Karpas-422 (cell line): ENCODE measurements at places on chromosomes 5 and 9.

GRCh38 chr5:15255576-15255975, 244.4 kb upstream of the FBXL7 start:
- no peak for DNase-seq

- DNase-seq: no peak
These were observed 242.6 kb downstream of the AUH start for GRCh38 chr9:91119142-91119541.

- DNase-seq: no peak
These were observed 41.1 kb downstream of the UBE2QL1 start for GRCh38 chr5:6489643-6490185.

GRCh38 chr9:107653263-107653821, 163.8 kb upstream of the KLF4 start:
- DNase-seq: no peak

GRCh38 chr5:113512341-113512740, 1.2 kb upstream of the YTHDC2 start:
- DNase-seq: no peak

- peak; percentile 74 for DNase-seq
These were observed 22.8 kb downstream of the SMIM3 start for GRCh38 chr5:150801117-150801927.

- no peak for DNase-seq
These were observed 108.3 kb downstream of the THBS4 start for GRCh38 chr5:80143491-80143890.

DNA sequence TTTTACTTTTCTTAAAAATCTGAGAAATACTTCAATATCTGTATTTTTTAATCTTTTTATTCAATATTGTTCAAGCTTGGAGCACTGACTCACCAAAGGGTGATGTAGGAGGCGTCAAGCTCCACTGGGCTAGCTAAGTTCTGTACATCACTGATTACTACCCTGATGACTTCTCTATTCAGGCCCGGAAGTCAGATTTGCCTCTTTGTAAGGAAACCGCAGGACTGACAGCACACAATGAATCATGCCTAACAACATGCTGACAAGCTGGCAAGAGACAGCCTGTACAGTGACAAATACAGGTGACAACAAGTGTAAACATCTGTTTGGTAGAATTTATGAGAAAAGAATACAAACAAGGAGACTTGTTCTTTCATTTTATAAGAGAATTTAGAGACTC, 627.9 kb upstream of the RORB start:
- no peak for DNase-seq

DNA sequence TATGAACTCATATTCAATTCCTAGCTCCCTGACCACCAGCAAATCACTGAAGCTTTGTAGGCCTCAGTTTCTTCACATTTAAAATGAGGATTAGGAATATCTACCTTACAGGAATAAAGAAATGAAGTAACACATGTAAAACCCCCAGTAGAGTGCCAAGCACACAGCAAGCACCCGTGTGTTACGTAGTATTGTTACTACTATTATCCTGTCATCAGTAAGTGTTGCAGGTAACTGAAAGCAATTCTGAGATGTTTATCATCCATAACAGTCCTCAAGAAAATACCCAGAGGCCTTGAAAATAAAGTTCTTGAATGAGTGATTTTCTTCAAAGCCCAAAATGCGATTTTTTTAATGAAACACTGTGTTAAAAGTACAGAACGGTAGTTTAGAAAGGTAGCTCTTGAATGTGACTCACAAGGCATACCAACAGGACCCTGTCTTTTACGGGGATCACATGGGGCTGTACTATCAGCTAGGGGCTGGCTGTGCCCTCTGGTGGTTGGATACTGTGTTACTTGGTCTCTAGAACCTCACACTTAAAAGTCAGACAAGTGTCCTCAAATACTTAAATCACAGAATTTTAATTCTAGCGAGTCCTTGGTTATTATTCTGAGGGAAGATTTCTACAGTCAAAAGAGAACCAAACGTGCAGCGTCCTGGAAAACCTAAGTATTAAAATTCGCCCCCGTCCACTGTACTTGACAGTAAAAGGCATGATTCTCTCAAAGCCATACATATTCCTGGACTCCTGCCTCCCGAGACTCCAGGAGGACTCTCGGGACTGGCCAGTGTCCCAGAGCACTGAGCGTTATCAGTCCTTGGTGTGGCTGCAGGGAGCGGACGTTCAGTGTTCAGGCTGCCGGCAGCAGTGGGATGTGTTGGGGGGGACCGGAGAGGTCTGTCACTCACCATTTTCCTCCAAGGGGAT, 725 bp downstream of the NDUFB6 start:
- peak; percentile 93 for DNase-seq

DNA sequence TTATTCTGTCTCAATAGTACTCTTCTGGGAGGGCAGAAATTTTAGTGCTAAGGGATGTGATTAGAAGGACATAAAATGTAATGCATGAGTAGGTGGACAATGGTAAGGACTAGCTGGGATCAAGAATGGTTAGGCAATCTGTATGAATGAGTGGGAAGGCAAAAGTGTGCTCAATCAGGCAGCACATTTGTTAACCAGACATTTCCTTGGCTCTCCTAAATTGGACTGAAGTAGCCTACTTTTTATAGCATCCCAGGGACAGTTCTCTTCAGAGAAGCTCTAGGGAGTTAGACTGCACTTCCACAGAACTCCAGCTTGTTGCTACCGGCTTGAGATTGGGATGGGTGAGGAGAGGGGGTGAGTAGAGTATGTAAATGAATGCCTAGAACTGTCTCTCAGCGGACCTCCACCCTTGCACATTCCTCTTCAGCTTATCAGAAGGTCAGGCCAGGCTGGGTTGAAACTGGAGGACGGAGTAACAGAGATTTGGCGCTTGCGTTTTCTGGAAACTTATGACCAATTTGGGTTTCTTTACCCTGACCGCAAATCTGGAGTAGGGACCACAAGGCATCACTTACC, 19.0 kb upstream of the ARL14EPL start:
- no peak for DNase-seq

- DNase-seq: no peak
These were observed 92.9 kb upstream of the CLINT1 start for GRCh38 chr5:157951673-157952373.

DNA sequence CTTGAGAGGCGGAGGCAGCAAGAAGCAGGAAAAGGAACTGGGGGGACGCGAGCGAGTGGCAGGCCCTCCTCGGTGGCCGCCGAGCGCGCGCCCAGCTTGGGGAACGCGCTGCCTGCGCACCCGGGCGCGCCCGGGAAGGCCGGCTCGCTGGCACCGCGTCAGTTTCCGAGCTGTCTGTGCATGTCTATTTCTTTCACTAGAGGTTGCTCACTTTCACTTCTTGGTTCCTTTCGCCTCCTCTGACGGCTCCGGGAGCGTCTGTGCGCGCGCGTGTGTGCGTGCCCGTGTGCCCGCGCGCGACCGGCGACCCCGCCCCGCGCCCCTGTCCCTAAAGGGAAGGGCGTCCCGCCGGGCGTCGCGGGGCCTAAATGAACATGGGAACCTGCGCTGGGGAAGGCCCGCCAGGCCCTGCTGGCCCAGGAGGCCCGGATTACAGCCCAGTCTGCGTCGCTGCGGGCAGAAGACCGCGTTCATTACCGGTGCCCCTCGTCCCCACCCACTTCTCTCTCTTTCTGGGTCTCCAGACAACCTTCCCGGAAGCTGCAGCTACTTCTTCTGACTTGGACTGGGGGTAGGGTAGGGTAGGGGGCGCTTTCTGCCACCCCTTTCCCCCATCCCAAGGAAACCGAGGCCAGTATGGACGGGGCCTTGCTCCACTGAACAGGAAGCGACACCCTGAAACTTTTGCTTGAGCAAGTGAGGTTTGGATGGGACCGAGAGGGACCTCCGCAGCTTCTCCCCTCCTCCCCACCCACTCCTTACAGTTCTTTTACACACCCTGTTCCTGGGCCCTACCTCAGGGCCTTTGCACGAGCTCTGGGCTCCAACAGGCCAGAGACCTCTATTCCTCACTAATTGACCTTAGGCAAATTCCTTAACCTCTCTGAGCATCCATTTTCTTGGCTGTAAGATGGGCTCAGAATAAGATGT, 205.8 kb upstream of the IER5L start:
- peak; percentile 86 for DNase-seq

- DNase-seq: no peak
These were observed 53.7 kb downstream of the EXD3 start for GRCh38 chr9:137369061-137369787.

DNA sequence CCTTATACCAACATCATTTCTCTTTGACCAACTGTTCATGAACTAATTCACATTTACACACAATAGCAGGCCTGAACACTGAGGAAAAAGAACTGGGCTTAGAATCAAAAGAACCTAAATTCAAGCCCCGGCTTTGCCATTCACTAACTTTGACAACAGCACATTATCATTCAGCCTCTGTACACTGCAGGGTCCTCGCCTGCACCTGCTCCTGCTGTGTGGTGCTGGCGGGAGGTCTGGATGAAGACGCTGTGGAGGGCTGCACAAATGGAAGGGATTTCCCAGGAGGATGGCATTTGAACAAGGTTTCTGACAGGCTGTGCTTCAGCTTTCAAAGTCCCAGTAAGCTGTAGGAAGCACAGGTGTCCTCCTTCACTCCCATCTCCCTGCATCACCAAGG, 151.2 kb downstream of the ZDHHC21 start:
- DNase-seq: no peak

DNA sequence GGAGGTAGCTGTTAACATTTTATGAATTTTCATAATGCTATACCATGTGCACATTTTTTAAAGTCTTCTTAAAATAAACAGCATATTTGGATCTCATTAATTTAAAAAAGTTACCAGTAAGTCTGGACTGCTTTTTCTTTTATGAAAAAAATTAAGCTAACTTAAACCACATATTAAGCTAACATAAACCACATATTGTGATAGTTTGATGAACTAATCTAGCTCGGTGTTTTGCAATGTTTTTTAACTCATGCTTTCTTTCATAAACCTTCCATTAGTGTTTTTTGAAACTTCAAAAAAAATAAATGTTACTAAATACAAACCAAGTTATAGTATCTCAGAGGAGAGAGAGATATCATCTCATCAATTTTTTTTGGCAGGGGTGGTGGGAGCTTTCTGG, 26.5 kb downstream of the POLK start:
- no peak for DNase-seq

GRCh38 chr5:33537240-33537639, 96.5 kb downstream of the TARS1 start:
- DNase-seq: peak; percentile 4

GRCh38 chr5:35047785-35048404, at the start of gene AGXT2:
Gene AGXT2, minus strand, starts transcription at chr5:35047949. Its CDS starts 57 bp downstream, at chr5:35047892.
- DNase-seq: no peak

- DNase-seq: no peak
These were observed 167.2 kb downstream of the CACNA1B start for GRCh38 chr9:138044485-138045383.

DNA sequence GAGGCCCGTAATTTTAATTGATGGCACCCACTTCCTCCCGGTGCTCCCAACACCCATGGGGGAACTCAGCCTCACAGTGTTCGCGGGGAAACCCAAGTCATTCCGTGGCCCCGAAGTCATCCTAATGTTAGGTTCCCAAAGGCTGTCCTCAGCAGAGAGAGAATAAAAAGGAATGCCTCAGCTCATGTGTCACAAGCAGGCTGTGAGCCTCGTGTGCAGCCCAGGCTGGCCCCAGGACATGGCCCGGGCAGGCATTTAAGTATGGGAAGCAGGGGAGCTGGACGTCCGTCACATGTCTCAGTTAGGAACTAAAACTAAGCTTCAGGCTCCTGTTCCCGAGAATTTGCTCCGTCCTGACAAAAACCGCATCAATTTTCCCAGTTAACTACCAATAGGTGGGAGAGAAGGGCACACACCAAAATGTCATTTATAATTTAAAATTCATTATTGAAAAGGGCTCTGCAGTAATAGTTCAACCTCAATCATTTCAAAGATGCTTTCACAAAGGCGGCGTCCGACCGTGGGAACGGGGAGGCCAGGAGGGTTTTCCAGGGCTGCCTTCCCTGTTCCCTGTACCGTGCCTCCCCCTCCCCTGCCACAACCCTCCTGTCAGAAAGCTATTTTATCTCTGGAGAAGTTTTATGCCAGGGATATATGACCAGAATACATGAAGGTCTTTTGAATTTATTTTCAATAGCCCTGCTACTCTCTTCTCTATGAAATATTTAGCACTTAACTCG, 137.3 kb downstream of the FSTL4 start:
- no peak for DNase-seq

DNA sequence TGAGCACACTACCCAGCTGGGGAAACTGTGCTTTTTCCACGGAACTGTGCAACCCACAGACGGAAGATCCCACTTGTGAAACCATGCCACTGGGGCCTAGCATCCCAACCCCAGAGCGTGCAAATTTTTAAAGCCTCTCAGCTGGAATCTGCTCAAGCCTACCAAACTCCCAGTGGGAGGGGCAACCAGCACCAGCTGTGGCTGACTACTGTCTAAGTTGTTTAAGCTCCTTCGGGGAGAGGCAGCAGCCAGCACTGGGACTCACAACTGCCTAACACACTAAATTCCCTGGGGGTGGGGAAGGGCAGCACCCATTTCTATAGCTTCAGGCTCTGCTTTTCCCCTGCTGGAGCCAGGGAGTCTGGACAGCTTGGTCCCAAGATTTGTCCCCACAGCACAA, 287.6 kb upstream of the MSX2 start:
- no peak for DNase-seq

- DNase-seq: no peak
These were observed 111.6 kb downstream of the WNK2 start for GRCh38 chr9:93295456-93296076.
